ENCODE measurements at places on chromosomes 1 and 21. TPM values are rescaled to one million over a fixed set of nuclear protein-coding genes. Genes with fewer than 3 reads are reported as not detected.

Gene KRTAP13-2
- total RNA-seq: not detected

Gene MIXL1
- total RNA-seq: not detected

DNA sequence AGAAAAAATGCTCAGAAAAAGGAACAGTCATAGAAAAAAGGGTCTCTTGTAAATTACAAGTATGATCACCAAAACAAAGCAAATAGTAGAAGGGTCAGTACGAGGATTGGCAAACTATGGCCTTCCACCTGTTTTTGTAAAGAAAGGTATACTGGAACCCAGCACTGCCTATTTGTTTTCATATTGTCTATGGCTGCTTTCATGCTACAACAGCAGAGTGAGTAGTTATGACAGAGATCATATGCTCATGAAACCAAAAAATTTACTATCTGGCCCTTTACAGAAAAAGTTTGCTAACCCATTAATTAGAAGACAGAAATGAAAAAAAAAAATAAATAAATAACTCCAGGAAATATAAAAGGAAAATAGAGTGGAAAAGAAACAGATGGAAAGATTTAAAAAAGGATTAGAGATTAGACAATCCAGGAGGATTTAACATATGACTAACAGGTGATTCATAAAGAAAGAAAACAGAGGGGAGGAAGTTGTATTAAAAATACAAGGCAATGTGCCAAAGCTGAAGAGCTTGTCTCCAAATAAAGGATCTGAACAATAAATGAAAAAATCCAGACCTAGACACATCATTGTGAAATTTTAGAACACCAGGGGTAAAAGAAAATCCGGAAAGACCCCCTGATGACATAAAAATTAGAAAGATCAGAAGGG, 108.5 kb upstream of the SERTAD4 start:
- no peaks in the 10 kb centered on the region for H3K36me3 ChIP-seq
- no peaks in the 10 kb centered on the region for H3K4me1 ChIP-seq
- no peak overlapping the region for H3K4me3 ChIP-seq
- H3K27ac ChIP-seq: no peak overlapping the region

GRCh38 chr1:198352975-198353695, 187.3 kb downstream of the ATP6V1G3 start:
- no peaks in the 10 kb centered on the region for H3K27me3 ChIP-seq
- no peak for DNase-seq

- H3K4me3 ChIP-seq: no peak overlapping the region
- H3K27ac ChIP-seq: no peak overlapping the region
- peak; percentile 3 for DNase-seq
- H3K4me1 ChIP-seq: no peaks in the 10 kb centered on the region
Observed at GRCh38 chr1:212828395-212828794, 19.1 kb downstream of the SPATA45 start.

- no peak for DNase-seq
- H3K4me3 ChIP-seq: no peak overlapping the region
- no peak overlapping the region for H3K27ac ChIP-seq
Observed at GRCh38 chr1:113125517-113125916, 52.5 kb downstream of the LRIG2 start.
